ENCODE measurements at places on chromosomes 1 and 21.

GRCh38 chr1:237470712-237471338 is 419.9 kb downstream of the ZP4 start:
- DNase-seq = no peak

- no peak for DNase-seq
Measured at GRCh38 chr1:113981962-113982931, 3.0 kb downstream of the OLFML3 start.

GRCh38 chr1:101667761-101668160 is 329.0 kb downstream of the OLFM3 start:
- DNase-seq = no peak

DNA sequence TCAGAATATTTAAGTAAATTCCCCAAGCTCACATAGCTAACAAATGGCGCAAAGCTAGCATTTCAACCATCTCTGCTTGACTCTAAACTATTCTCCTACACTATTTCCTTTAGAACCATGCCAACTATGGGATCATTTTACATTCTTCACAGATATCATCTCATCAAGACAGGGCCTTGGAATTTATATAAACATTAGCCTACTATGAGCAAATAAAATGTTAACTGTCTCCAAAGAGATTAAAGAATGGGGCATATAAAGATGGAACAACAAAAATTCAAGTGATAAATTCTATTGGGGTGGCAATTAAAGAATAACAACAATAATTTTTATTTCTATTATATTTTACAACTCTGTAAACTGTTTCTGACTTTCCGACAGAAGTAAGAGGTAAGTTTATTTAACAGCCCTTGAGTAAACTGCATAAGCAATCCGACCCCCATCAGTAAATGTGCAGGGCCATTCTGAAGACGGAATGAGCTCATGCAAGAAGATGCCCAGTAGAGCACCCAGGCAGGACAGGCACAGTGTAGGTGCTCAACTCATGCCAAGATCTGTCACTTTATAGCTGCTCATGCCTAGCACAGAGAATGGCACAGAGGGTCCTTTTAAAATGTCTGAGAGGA is 261.9 kb downstream of the VAV3 start:
- DNase-seq = no peak

GRCh38 chr1:12167493-12168429 is 970 bp downstream of the TNFRSF1B start:
- no peak for DNase-seq

DNA sequence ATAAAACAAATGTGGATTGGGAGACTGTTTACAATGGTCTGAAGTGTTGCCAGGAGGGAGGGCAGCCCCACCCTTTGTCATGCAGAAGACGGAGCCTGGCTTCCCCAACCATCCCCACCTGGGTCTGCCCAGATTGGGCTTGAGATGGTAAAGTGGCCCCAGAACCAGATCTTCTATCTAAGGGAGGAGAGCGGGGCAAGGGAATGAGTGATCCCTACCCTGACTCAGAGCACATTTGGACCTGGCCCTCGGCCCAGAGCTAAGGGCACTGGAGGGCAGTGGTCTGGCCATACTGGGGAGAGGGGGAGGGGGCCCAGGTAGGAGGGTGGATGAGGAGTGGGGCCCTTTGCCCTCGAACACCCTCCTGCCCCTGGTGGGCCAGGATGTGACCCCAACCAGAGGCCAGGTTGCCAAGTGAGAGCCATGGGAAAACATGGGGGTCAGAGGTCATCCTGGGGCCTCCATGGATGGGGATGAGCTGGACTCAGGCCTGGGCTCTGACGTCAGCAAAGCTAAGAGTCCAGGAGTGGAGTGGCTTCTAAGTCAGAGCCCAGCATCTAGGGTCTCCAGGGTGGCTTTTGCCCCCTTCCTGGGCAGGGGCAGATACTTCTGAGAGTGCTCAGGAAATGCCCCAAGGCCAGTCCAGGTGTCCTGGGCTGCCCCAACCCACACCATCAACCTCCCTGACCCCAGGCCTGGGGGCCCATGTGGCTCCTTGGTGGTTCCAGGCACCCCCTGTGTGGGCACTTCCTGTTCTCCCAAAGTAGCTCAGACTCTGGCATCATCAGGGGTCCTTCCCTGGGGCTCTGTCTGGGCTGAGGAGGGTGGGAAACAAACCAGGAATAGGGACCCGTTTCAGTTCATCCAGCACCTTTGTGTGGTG is 1.6 kb upstream of the LEFTY1 start:
- DNase-seq = no peak

DNA sequence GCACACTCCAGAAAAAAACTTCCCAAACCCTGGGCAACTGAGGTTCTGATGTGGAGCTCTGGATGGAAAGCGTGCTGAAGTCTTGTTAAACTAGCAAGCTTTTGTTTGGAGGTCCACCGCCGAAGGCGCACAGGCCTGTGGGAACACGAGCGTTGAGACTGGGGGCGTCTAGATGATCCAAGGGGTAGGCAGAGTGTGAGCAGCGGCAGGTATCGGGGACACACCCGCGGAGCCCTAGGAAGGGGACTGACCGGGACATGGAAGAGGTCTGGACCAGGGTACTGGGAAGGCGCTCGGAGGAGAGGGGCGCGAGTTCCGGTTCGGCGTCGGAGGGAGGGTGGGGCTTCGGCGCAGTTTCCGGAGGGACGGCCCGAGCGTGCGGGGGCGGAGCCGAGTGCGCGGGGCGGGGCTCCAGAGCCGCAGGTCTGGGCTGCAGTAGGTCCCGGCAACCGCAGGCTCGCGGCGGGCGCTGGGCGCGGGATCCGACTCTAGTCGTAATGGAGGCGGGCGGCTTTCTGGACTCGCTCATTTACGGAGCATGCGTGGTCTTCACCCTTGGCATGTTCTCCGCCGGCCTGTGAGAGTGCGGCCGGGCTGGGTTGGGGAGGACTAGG is at the start of gene SLC50A1:
SLC50A1 (plus strand) TSS at position 438 of the 614 bp plus-strand sequence; CDS start at position 498, 60 bp downstream.
- DNase-seq = peak; percentile 87

- no peak for DNase-seq
Measured at GRCh38 chr1:4421986-4422385, 232.4 kb upstream of the AJAP1 start.

- no peak for DNase-seq
Measured at GRCh38 chr1:54970901-54971300, 9.5 kb upstream of the TMEM61 start.

DNA sequence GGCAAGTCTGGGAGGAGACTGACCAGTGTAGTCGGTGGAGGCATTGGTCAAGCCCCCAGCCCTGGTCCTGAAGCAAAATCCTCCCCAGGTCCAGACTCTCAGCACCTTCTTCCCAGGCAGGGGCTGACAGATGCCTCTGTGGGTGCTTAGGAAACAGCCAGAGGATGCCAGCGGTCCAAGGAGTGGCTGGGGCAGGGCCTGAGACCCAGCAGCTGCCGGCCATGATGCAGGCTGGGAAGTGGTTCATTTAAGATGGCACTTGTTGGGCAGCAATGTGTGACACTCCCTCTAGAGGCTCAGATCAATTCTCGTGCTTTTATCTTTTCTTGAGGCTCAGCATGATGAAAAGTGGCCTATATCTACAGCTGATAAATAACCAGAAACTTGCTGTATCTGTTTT is 165.0 kb upstream of the VAMP3 start:
- no peak for DNase-seq

- DNase-seq = no peak
Measured at GRCh38 chr1:11794446-11795237, 11.1 kb downstream of the MTHFR start.

GRCh38 chr1:105909811-105910210 is 1146.7 kb upstream of the PRMT6 start:
- DNase-seq = no peak

- DNase-seq = peak; percentile 28
Measured at GRCh38 chr1:65067491-65068201, 80.4 kb upstream of the AK4 start.

DNA sequence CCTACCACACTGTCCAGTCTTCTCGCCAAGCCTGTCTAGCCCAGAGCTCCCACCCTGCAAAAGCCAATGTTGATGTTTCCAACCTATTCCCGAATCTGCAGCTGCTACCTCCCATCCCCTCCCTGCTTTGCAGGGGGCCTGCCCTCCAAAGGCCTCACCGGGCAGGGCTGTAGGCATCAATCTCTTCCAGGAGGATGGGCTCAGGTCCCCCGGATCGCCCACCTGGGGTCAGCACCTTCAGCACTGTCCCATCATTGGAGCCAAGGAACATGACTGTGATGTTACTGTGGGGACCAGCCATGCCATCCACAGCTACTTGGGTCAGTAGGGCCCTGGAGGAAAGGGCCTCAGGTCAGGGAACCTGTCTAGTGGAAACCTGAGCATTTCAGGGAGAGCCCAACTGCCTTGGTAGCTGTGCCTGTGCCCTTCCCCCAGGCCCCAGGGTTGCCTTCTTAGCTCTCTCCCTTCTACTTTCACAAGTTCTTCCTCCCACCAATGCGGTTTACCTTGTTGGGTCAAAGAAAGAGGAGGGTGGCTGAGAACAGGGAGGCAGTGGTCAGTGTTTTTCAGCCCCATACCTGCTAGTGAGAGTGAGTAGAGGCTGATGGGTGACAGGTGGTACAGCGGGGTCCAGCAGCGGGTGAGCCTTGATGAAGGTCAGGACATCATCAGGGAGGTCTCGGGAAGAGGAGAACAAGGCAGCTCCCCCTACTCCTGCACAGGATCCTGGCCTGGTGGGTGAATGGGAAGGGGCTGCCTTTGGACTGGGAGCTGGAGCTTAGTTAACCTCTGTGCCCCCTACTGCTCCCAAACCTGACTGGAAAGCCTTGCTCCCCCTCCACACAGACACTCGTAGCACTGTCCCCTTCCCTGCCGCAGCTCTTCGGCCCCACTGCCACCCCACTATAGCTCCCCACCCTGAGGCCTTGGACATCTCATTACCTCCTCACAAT is 10.7 kb downstream of the SEMA6C start:
- DNase-seq = no peak

DNA sequence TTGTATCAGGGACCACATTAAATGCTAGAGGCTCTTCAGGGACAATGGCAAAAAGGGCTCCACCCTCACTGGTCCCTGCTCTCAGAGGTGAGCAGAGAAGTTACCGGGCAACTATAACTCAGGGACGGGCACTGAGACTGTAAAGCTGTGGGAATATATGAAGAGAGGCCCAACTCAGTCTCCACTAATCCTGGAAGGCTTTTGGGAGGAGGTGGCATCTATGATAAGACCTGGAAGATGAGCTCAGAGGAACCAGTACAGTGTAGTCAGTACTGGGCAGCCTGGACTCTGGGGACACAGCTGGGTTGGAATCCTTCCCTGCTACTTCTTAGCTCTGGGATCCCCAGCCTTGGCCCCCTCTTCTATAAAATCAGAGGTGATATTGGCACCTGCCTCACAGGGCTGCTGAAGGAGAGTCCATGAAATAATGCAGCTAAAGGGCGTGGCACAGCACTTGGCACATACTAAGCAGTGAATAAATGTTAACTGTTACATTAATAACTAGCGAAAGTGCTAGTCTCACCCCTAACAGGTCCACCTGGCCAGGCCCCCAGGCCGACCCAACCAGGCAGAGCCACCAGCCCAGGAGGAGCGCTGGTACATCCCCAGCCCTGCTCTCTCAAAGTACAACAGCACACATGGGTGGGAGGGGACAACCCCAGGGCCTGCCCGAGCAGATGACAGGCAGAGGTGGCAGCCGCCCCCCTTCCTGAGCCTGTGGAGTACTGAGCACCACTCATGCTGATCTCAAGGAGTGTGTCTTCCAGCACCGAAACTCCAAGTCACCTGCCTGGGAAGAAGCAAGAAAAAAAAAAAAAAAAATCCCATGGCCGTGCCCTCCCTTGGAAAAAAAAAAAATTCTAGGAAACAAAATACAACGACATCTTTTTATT is 62.7 kb downstream of the CASZ1 start:
- no peak for DNase-seq

- DNase-seq = no peak
Measured at GRCh38 chr1:24696756-24697330, 48.4 kb upstream of the CLIC4 start.

GRCh38 chr1:217895841-217896240 is 264.7 kb downstream of the SPATA17 start:
- no peak for DNase-seq

- no peak for DNase-seq
Measured at GRCh38 chr1:208421486-208421885, 177.3 kb upstream of the PLXNA2 start.

DNA sequence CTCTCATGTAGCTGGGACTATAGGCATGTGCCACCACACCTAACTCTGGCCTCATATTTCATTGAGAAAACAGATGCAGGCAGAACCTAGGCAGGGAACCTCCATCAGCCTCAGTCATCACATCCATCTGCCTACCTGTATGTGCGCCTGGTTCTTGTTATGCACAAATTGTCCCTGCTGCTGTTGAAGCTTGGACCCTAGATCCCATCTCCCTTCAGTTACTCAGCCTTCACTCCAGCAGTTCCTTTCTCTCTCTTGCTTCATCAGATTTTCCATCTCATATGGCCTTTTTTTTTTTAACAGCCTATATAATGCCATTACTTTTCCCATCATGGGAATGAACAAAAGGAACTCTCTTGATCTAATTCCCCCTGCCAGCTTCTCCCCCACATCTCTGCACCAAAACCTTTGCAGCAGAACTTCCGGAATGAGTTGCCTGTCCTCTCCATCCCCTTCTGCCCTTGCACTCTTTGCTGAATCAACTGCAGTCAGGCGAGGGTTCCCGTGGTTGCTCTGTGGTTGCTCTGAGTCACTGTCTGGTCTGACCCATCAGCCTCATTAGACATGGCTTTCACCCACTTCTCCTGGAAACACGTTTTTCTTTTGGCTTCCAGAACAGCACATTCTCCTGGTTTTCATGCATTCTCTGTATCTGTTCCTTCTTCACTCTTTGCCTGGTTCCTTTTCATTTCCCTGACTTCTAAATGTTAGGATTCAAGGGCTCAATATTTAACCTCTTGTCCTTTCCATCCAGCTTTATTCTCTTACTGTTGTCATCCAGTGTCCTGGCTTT is 41.5 kb downstream of the UBE4B start:
- no peak for DNase-seq

DNA sequence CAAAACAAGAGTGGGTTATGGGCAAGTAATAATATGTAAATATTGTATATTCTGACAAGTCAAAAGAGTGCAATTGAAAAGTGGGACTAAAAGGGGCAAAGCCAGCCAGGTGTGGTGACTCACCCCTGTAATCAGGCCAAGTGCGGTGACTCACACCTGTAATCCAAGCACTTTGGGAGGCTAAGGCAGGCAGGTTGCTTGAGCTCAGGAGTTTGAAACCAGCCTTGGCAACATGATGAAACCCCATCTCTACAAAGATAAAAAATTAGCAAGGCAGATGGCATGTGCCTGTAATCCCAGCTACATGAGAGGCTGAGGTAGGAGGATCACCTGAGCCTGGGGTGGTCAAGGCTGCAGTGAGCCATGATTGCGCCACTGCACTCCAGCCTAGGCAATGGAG is 304.0 kb downstream of the HHIPL2 start:
- DNase-seq = no peak

DNA sequence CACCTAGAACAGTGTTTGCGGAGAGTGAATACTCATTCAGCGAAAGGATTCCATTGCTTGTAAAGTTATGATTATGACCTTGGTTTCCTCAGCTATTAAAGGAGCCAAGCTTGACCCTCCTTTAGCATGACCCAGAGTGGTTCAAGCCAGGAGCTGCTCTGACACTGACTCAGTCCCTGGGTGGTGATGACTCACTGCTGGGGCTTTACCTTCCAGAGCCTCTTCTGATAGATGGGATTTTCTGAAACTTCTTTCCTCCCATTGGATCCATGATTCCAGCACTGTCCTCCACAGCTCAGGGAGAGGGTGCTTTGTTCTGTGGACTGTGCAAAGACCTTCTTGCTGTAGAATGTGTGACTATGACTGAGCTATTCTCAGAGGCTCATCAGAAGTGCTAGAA is 77.4 kb downstream of the S1PR1 start:
- no peak for DNase-seq

GRCh38 chr1:61170328-61171238 is 88.2 kb downstream of the NFIA start:
- no peak for DNase-seq

All from T-helper 2 cell (primary cell).